ENCODE measurements at places on chromosomes 5 and 9. TPM values are rescaled to one million over a fixed set of nuclear protein-coding genes. Genes with fewer than 3 reads are reported as not detected.

DNA sequence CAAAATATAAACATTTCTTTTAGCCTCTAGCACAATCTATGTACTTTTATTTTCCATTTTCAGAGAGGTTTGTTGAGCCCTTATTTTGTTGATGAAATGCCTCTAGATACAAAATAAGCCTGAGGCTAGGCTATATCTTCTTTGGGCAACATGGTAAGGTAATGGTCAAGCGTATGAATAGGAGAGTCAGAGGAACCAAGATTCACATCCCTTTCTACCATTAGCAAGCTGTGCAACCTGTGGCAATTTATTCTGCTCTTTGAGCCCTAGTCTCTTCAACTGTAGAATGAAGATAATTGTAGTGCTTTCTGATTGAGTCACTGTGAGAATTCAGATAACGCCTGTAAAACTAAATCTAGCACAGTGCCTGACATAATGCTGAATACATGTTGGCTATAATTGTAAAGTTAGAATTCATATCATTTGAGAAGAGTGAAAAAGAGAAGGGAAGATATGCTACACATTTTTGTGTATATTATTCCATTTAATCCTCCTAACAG, 412.5 kb downstream of the CCDC171 start:
- no peak for DNase-seq

DNA sequence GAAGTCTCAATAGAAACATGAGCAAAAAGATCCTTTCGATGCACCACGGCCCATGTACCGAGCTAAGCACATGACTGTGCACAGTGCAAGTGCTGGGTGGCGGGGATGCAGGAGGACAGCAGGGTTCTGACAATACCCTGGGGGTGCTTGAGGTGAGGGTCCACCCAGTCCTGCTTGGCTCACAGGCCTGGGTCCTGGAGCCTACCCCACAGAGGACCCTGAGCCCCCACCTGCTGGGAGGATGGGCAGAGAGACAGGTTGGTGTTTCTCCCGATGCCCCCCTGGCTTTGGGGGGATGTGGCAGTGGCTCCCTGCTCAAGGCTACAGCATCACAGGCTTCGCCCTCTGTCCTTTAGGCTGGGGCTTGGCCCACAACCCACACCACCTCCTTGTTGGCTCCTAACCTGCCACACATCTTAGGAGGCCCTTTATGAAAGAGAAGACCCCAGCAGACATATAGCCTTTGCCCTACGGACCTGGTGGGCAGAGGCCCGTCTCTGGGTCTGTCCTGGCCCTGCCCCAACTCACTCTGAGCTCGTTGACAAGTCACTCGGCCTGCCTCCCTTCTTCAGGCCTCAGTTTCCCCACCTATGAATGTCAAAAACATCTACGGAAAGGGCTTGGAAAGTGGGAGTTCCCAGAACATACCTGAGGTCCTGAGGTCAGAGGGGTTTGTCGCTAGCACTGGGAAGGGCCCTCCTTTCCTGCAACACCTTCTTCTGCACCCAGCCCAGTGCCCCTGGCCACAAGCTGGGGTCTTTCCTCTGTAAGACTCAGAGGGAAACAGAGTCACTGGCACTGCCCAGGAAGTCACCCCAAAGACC, 50.3 kb downstream of the BARX1 start:
- DNase-seq = no peak

GRCh38 chr5:154215571-154216325, 25.2 kb downstream of the GALNT10 start:
- DNase-seq = no peak

DNA sequence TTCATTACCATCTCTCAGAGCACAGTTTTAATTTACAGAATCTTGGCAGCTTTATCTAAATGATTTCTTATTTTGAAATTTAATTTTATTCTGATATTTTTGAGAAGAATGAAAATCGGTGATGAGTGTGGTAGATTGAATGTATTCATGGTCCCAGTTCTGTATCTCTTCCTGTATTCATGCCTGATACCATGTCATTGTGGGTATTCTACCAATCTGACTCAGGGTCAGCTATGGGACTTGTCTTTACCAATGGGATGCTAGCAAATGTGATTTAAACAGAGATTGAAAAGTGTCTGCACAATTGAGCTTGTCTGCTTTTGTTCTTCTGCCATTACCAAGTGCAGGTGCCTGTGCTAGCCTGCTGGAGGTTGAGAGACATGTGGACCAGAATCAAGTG, 17.8 kb upstream of the ZNF618 start:
- no peak for DNase-seq

DNA sequence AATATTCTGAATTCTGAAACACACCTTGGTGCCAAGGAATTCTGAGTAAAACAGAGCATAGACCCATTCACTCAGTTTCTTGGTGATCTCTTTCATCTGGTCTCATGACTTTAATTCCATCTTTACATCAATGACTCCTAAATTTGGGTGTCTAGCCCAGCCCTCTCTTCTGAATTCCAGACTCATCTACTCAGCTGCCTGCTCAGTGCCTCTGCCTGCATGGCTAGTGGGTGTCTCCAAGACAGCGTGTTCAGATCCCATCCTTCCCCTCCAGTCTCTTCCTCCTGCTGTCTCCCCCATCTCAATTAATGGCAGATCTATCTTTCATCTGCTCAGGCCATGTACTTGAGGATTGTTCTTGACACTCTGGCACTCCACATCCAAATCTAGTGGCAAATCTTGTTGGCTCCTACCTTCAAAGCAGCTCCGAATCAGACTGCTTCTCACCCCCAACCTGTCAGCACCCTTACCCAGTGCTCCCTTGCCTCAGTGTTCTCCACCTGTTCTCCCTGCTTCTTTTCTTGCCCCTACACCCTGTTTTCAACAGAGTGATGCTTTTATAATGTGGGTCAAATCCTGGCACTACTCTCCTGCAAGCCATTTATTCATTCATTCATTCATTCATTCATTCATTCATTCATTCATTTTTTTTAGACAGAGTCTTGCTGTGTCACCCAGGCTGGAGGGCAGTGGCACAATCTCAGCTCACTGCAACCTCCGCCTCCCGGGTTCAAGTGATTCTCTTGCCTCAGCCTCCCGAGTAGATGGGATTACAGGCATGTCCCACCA, 5.3 kb downstream of the CAVIN4 start:
- no peak for DNase-seq

DNA sequence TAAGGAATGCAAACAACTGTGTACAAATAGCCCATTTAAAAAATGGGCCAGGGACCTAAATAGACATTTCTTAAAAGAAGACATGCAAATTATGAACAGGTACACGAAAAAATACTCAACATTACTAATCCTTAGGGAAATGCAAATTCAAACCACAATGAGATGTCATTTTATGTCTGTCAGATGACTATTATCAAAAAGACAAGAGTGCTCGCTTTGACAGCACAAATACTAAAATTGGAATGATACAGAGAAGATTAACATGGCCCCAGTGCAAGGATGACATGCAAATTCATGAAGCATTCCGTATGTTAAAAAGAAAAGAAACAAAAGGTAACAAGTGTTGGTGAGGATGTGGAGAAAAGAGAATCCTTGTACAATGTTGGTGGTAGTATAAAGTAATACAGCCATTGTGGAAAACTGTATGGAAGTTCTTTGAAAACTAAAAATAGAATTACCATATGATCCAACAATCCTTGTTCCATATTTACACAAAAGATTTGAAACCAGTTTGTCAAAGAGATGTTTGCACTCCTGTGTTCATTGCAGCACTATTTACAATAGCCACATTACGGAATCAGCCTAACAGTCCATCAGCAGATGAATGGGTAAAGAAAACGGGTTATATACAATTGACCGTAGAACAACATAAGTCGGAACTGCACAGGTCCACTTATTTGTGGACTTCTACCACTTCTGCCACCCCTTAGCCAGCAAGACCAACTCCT, 47.2 kb upstream of the PCAT7 start:
- no peak for DNase-seq

DNA sequence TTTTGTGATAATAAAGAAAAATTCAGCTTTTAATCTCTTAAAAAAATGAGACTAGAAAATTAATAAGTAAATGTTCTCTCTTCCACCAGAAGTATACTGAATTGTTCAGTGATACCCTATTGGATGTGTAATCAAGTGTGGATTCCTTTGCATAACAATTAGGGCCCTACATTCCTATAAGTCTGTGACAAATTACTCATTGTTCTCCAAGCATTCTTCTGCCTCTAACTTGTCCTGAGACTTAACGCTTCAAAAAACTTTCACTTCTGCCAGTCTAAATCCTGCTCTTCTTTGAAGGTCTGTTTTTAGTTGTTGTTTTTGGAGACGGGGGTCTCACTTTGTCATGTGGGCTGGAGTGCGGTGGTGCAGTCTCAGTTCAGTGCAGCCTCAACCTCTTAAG, 9.2 kb upstream of the DDX46 start:
- DNase-seq = no peak

GRCh38 chr9:2809692-2810419, 34.0 kb downstream of the PUM3 start:
- no peak for DNase-seq

DNA sequence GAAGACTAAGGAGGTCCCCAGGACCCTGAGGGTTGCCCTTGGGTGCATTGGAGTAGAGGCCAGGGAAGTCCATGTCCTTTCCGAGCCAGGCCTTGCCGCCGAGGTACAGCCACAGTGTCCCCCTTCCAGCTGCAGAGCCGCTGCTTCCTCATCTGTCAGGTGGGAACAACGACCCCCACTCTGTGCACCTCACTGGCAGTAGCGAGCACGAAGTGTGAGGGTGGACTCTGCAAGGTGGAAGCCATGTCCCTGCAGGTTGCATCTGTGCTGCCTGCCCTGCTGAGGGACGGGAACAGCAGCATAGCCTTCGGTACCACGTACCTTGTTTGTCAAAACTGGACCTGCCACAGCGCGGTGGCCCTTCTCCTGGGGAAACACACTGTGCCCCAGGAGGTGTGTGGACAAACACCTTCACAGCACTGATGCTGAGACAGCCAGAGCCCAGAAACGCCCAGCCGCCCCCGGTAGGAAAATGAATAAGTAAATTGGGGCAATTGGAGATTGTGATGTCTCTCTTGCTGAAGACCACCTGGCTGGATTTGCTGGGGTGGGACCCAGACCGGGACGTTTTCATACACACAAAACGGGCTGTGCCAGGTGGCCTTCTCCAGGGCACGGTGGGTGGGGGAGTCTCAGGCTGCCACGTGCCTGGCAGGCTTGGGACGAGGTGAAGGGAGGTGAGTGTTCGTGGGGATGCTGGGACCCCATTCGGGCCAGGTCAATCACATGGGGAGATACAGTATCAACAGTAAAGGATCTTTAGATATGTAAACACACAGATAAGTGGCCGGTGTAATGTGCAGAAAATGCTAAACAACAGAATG, 157.3 kb downstream of the RXRA start:
- no peak for DNase-seq

- DNase-seq = no peak
These were observed 39.9 kb downstream of the DUSP1 start for GRCh38 chr5:172730981-172731679.

GRCh38 chr9:120186276-120186675, 393.7 kb downstream of the CDK5RAP2 start:
- no peak for DNase-seq

GRCh38 chr5:158265346-158265745, 406.4 kb upstream of the CLINT1 start:
- DNase-seq = no peak

DNA sequence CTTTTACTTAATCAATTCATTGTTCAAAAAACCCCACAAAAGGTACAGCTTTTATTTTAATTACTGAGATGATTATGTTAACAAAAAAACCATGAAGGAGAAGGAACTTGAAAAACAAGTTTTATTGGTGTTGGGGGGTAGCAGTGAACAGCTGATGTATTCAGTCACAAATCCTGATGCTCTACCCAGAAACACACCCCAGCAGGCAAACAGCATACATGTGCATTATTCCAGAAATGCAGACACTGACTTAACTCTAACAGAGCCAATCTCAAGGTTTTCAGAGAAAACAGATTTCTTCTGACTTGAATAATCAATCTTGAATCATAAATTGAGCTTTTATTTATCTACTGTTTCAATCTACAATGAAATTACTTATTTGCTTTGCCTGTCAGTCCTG, 175.2 kb downstream of the ZSWIM6 start:
- DNase-seq = no peak

- DNase-seq = no peak
These were observed 961.6 kb upstream of the CDH18 start for GRCh38 chr5:20949636-20950035.

DNA sequence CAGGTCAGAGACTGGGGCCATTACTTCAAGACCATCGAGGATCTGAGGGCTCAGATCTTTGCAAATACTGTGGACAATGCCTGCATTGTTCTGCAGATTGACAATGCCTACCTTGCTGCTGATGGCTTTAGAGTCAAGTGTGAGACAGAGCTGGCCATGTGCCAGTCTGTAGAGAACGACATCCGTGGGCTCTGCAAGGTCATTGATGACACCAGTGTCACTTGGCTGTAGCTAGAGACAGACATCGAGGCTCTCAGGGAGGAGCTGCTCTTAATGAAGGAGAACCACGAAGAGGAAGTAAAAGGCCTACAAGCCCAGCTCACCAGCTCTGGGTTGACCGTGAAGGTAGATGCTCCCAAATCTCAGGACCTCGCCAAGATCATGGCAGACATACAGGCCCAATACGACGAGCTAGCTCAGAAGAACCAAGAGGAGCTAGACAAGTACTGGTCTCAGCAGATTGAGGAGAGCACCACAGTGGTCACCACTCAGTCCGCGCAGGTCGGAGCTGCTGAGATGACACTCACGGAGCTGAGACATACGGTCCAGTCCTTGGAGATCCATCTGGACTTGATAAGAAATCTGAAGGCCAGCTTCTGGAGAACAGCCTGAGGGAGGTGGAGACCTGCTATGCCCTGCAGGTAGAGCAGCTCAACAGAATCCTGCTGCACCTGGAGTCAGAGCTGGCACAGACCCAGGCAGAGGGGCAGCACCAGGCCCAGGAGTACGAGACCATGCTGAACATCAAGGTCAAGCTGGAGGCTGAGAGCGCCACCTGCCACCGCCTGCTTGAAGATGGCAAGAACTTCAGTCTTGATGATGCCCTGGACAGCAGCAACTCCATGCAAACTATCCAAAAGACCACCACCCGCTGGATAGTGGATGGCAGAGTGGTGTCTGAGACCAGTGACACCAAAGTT, 9.3 kb downstream of the NIPBL start:
- no peak for DNase-seq

DNA sequence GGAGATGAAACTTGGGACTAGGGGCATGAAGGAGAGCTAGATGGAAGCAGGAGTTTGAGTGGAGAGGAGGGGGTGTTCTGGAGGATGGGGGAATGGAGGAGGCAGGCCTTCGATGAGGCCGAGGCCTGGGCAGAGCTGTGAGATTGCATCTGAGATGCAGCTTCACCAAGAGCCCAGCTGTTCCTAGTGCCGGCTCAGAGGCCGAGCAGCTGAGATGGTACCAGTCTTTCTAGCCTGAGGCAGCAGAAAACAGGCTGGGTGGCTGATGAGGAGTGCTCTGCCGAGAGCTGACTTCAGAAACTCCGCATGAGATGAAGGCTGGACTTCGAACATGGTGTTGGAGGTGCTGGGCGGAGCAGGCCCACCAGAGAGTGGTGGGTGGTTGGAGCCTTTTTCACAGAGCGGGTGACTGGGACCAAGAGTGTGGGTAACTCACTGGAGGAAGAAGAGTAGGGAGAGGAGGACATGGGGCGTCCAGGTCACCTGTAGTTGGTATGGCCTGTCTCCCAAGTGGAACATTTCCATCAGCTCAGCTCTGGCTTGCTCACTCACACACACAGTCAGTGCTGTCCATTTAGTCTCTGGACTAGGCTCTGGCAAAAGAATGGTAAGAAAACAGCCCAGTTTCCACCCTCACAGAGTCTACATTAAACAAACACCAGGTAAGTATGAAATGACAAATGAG, 54.7 kb downstream of the TMOD1 start:
- DNase-seq = no peak

Gene WNT8A
- polyA plus RNA-seq = 0.31 TPM

Gene SPATA31A6
- not detected for polyA plus RNA-seq

Gene CTSV
- 26.3 TPM for polyA plus RNA-seq

Gene COL27A1
- 31.8 TPM for polyA plus RNA-seq

Gene DNLZ
- 12.1 TPM for polyA plus RNA-seq

All from left renal cortex interstitium (tissue), 4 donors.